ENCODE measurements at places on chromosomes 5 and 9.

GRCh38 chr5:55410845-55411244, 103.1 kb downstream of the MTREX start:
- no peak for DNase-seq

- no peak for DNase-seq
Observed at GRCh38 chr9:18707061-18707461, 233.1 kb downstream of the ADAMTSL1 start.

DNA sequence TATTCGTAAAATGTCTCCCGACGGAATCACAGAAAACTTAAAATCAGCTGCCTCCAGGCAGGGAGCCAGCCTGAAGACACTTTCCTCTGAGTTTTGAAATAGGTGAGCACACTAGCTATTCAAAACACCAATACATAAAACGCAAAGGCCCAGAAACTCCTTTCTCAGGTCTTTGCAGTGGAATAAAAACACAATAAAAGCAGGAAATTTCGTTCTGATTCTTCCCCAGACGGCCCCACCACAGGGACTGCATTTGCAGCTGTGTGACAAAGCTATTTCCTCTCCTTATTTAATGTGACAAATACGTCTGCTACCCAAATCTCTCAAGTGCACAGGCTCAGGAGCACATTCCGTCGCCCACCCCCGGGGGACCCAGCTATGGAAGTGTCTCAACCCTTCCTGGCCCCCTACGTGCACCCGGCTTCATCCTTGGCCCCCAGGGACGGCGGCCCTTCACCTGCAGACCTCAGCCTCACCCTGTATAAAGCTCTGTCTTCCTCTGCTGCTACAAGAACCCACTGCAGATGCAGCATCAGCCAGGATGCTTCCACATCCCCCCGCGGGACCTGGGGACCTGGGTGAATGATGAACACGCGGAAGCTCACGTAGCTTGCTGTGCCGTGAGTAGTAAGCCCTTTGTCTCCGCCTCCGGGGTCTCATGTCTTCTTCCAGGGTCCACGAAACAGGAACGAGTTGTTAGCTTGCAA, 24.9 kb downstream of the AHRR start:
- DNase-seq: no peak

DNA sequence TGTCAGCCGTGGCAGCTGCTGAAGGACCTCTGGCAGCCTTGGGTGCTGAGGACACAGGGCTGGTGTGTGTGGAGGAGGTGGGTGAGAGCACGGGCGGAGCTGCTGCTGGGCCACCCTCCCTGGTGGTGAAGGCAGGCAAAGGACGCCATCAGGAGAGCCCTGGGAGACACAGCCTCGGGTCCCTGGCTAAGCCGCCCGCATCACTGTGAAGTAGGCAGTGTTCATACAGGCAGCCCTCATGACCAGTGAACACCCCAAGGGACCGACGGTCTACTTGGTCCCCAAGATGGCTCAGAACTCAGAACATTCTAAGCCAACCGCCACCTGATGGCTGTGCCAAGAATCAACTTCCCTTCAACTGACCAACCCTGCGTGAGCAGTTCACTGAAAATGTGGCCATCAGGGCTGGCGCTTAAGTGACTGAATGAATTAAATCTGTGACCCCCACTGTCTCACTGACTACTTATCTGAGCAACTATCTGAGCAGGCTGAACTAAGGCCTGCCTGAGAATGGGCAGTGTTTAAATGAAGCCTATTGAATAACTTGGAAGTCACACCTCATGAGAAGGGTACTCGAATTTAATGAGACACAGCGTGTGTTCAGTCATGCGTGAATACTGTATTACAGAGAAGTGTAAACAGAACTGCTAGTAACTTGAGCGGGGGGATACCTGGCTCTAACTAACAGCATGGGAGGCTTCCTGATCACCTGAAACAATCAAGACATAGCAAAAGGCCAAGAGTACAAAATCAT, 54.7 kb upstream of the SIMC1 start:
- DNase-seq: peak; percentile 93

GRCh38 chr5:31382051-31382878, 149.6 kb downstream of the DROSHA start:
- no peak for DNase-seq

GRCh38 chr5:6551287-6551954, 81.4 kb downstream of the NSUN2 start:
- no peak for DNase-seq

DNA sequence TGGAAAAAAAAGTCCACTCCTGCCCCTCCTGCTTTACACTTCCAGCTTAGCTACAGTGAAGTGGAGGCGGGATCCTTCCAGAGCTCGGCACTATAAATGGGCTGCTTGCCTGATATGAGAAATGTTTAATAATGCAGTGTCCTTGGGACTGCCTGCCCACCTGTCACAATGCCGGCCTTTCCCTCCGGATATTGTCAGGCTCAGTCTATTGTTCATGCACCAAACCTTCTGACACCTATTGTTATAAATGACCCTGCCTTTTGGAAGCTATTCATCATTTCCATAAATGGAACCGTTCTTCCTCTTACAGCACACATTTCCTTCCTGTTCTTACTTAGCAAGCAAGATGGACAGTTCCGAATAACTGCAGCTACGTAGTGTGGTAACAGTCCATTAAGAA, 146.3 kb downstream of the DMAC1 start:
- DNase-seq: no peak

- DNase-seq: no peak
Observed at GRCh38 chr9:134214766-134215419, 50.5 kb upstream of the RNU6ATAC start.

DNA sequence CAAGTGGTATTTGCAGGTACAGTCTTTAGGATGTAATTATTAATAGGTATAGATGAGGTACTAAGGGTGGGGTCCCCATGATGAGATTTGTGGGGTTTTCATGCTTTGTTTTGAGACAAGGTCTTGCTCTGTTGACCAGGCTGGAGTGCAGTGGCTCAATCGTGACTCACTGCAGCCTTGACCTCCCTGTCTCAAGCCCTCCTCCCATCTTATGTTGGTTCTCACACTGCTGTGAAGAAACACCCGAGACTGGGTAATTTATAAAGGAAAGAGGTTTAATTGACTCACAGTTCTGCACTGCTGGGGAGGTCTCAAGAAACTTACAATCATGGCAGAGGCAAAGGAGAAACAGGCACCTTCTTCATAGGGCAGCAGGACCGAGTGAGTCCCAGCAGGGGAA, 217.5 kb downstream of the CDK5RAP2 start:
- DNase-seq: no peak

- DNase-seq: no peak
Observed at GRCh38 chr5:55363856-55364255, 56.1 kb downstream of the MTREX start.

- DNase-seq: no peak
Observed at GRCh38 chr9:87656485-87656884, 69.4 kb upstream of the CTSL start.

- DNase-seq: peak; percentile 84
Observed at GRCh38 chr5:112958093-112959088, 18.2 kb upstream of the DCP2 start.

DNA sequence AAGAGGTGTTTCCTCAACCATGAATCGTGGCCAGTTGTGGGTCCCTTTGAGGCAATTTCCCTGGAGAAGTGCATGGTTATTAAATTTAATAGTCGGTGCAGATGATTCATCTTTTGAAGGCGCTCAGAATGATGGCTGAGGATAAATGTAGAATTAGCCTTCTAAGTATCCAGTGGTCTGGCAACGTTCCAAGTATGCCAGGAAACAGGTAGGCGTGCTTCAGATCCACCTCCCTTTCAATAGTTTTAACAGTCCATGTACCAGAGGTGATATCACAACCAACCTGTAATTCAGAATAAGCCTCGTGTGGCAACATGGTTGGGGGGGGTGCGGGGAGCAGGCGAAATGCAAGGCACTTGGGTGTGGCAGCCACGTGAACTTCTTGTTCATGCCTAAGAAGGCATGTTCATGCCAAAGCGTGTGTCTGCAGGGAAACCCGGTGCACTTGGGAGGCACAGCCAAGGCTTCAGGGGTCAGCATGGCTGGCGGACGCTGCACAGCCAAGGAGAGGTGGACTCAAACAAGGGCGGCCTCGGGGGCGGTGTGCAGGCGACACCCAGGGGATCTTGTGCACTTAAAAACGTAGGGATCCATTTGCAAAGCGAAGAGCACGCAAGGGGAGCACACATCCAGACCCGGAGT, 5.2 kb upstream of the NKD2 start:
- DNase-seq: peak; percentile 82

DNA sequence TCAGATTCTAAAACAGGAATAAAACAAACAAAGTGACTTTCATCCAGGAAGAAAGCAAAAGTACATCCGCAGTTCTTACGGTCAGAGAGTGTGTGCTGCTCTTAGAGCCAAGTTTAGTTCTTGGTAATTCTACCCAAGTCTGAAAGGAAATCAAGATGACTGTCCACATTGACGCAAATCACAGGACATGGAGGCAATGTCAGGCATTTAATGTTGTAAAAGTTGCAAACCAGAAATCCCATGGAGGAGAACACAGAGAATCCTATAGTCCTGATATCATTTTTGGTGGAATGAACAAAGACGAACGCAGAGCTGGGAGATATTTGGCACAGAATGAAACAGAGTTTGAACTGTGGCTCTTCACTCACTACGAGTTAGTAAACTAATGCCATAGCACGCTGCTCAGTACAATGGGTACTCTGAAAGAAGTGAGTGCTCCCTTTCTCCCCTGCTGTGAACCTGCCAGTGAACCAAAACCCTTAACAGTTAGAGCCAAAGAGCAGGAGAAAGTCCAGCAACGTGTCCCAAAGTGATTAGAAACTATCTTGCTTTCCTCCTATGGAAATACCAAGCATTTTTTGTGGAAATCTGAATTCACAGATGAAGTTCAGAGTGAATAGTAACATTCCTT, 74.3 kb downstream of the MUSK start:
- peak; percentile 3 for DNase-seq

GRCh38 chr9:70081120-70081495, 37.5 kb downstream of the MAMDC2 start:
- peak; percentile 70 for DNase-seq

Data from DMS53 (cell line).